ENCODE measurements at places on chromosomes 6 and 20. TPM values are rescaled to one million over a fixed set of nuclear protein-coding genes. Genes with fewer than 3 reads are reported as not detected.
A peak's percentile ranks its signal among the peaks of the same experiment; 100 is the strongest.

DNA sequence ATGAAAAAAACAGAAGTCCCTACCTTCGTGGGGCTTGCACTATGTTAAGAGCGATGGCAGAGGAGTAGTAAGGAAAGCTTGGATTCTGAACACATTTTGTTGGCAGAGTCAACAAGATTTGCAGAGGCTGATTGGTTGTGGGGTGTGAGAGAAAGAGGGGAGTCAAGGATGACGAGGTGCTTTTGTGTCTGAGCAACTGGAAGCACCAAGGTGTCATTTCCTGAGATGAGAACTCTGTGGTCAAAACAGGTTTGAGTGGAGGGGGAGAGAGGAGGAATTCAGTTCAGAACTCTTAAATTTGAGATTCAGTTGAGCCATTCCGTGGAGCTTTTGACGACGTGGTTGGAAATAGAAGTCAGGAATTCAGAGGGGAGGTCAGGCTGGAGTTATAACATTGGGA is 3.5 kb downstream of the OCSTAMP start:
- peak; percentile 13 for DNase-seq

MOCS1 gene
- total RNA-seq = 1.2 TPM

FAXC gene
- total RNA-seq = not detected

ARHGAP40 gene
- not detected for total RNA-seq

KCNK15 gene
- 1.1 TPM for total RNA-seq

GRCh38 chr6:7108196-7108963 is 619 bp downstream of the RREB1 start:
- peak; percentile 32 for DNase-seq

- DNase-seq = no peak
Observed at GRCh38 chr6:107235511-107235910, 120.2 kb upstream of the BEND3 start.

DNA sequence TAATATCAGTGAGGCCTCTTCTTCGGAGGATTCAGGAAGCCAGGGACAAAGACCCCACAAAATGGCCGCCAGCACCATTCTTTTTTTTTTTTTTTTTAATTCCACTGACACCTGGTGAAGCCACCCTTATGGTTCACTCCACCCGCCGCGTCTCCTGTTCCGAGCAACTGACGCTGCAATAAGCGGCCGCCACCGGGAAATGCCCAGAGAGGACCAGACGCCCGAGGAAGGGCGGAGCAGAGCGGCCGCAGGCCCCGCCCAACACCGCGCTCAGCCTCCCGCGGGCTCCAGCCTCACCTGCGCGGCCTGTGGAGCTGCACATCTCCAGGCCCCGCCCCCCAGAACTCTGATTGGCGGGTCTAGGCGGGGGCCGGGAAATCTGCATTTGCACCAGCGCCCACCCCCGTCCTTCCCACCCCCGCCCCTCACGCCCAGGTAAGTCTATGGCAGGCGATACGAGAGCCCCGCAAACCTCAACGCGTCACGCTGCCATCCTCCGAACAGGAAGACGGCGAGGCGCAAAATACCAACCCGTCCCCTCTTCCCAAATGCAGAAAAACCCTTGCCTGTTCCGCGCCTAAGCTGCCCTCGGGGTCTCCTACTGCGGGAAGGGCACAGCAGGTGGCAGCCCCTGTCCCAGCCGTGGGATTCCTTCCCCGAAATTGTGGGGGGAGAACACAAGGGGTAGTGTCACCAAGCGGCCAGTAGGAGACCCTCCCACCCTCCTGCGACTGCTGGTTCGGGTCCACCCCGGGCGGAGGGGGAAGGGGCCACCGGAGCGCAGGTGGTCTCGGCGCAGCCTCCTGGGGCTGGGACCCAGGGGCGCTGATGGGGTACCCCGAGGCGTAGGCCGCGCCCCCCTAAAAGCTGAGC is 960 bp downstream of the ATP9A start:
- DNase-seq = peak; percentile 60

BHLHE23 gene
- total RNA-seq = not detected

TOMM6 gene
- 338 TPM for total RNA-seq

GRCh38 chr6:27956941-27957340 is at the start of gene OR2B6:
Gene OR2B6, plus strand, starts transcription at chr6:27957241. Its CDS starts 0 bp downstream, at chr6:27957241.
- DNase-seq = no peak

ECT2L gene
- total RNA-seq = not detected

DNA sequence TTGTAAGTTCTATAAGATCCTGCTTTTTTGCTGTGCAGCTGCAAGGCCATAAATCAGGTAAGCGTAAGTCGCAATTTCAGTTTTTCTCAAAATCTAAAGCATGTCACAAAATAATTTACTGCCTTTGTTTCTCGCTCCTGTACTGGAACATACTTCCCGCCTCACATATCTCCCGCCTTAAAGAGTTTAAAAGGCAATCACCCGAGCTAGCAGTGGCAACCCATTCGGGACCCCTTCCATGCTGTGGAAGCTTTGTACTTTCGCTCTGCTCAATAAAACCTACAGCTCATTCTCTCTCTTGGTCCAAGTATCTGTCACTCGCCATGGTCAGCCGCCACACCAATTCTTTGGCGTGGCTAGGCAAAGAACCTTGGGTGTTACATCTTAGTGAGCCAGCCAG is 34.0 kb downstream of the CEP85L start:
- no peak for DNase-seq

DNA sequence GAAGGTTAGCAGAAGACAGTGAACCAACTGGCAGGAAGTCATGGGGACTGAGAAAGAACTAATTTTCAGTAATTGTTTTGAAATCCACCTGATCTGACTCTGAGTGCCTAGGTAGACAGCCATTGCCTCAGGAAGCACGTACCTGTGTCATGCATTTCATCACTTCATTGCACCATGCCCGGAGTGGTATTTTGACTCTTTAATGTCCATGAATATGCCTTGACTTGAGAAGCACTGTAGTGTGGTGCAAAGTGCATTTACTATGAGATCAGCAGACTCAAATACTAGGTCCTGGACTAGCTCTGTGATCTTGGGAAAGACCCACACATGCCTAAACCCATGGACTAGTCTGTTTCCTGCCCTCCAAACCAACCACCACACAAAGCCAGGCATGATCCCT is 370.9 kb upstream of the MARCKS start:
- no peak for DNase-seq

DNA sequence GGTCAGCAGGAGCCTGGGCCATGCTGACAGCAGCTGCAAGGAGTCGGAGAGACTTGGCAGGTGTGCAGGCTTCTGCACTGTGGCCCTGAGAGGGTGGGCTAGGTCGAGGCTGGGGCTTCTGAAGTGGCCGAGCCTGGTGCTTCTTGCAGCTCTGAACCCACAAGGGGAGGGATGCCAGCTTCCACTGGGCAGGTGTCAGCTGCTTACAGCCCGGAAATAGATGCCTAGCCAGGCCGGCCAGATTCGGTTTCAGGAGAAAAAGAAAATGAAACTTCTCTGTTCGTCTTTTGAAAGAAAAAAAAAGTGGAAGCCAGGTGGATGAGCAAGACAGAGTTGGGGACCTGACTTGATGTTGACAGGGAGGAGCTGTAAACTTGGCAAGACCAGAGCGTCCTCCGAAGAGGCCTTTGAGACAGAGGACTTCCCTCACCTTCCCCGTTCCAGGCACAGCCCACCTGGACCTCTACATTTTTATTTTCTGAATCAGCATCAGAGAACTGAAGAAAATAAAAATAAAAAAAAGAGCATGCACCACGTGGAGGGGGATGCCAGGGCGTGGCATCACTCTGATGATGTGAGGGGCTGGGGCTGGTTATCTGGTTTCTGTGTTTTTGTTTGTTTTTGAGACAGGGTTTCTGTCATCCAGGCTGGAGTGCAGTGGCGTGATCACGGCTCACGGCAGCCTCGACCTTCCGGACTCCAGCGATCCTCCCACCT is at the start of gene ZBP1:
TSS of gene ZBP1 (minus strand) at position 153 of the 717 bp plus-strand sequence. CDS start at position 22, 131 bp downstream.
- peak; percentile 64 for DNase-seq

DNA sequence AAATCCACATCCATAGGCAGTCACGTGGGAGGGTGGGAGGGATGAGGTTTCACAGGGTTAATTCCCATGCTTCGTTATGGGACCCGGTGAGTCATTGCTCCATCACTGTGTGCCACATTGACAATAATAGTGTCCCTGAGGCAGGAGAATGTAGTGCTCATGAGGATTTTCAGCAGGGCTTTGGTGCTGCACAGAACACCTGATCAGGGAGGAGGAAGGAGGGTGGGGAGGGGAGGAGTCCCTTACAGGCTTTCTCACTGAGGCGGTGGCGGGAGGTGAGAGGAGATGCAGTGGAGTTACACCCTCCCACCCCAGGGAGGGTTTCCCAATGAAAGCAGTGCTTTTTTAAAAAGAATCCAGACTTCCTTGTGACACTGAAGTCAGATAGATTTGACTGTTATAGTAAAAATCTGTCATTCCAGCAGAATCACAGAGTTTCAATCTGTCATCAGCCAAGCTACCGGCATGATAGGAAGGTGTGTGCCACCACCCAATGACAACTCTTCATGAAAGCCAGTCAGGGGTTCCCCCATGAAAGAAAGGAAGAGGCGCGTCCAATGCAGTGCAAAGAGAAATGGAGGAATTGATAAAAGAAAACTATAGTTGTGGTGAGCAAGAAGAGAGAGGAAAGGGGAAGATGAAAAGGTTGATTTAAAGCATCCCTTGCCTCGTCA is 144.8 kb downstream of the TBC1D7 start:
- no peak for DNase-seq
